ENCODE measurements at places on chromosomes 4 and X. TPM values are rescaled to one million over a fixed set of nuclear protein-coding genes. Genes with fewer than 3 reads are reported as not detected.

NPY1R gene
- total RNA-seq = 56.4 TPM

SNCA gene
- total RNA-seq = 12.6 TPM

CFAP99 gene
- total RNA-seq = not detected

CDKL5 gene
- 21.9 TPM for total RNA-seq

GAK gene
- 98.0 TPM for total RNA-seq

GPR143 gene
- total RNA-seq = 0.45 TPM

NOX1 gene
- not detected for total RNA-seq

DGAT2L6 gene
- not detected for total RNA-seq

TMEM271 gene
- not detected for total RNA-seq

PRR32 gene
- total RNA-seq = not detected

- H3K36me3 ChIP-seq = no peaks in the 10 kb centered on the region
- no peak overlapping the region for H3K4me3 ChIP-seq
- H3K27me3 ChIP-seq = no peaks in the 10 kb centered on the region
- no peaks in the 10 kb centered on the region for H3K4me1 ChIP-seq
- no peak overlapping the region for H3K27ac ChIP-seq
Observed at GRCh38 chrX:9775930-9776329, 10.3 kb upstream of the GPR143 start.

DNA sequence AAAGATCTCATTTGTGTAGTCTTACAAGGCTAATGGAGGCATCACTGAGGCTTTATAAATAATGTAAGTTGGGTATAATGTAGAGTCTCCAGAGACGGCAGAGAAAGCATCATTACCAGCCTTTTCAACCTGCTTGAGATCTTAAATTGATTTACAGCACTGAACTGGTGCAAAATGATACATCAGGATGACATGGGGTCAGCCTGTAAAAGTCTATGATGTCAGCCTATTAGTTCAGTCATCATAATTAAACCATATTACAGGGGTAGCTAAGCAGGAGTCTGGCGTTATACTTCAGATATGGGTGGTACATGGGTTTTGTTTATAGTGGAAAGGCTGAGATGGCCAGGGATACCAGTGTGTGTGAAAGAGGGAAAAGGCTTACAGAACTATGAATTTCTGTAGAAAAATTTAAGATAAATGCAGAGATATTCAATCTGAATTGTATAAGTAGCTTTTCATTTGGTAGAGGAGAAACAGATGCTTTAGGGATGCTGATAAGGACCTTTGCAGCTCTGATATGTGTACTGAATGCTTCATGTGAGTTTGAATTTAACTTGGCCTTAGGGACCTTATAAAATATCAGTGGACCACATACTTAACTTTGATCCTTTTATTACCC is 2.7 kb downstream of the SMAD1 start:
- DNase-seq = no peak
- no peaks in the 10 kb centered on the region for H3K27me3 ChIP-seq
- peaks cover 5% of the 10 kb centered on the region for H3K4me1 ChIP-seq
- no peaks in the 10 kb centered on the region for H3K36me3 ChIP-seq

DNA sequence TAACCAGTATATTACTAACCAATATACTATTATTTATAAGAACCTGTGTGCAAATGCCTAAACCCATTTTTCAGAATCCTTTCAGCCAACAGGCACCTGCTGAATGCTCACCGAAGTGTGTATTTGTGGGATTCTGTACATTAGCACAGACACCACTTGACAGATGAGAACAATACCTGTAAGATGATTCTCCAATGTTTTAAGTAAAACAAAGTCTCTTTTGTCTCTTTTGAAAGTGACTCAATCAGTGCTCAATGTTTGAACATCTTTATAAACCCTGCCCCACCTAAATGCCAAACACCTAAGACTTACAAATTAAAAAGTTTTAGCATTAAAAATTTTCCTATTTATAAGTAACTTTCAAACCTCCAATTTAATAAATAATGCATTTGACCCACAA is 763 bp downstream of the ASB9 start:
- no peak overlapping the region for H3K27ac ChIP-seq
- no peaks in the 10 kb centered on the region for H3K4me1 ChIP-seq
- H3K4me3 ChIP-seq = no peak overlapping the region
- no peaks in the 10 kb centered on the region for H3K36me3 ChIP-seq
- no peak for DNase-seq

DNA sequence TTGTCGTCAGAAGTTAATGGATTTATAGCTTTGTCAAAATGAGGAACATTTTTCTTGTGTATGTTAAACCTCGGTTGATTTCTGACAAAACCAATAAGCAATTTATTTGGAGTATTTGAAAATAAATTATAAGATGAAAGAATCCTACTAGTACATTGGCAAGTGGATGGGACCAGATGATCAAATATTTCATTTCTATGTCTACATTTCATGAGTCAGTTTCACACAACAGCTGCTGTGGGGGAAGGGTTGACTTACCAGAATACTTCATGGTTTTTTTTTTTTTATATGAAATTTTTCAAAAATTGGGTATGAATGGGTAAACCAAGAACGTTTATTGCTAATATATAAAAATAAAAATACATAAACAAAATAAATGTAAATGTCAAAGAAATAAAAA is 39.4 kb downstream of the RAPGEF2 start:
- H3K4me3 ChIP-seq = no peak overlapping the region
- no peaks in the 10 kb centered on the region for H3K27me3 ChIP-seq
- no peak for DNase-seq
- H3K27ac ChIP-seq = no peak overlapping the region
- H3K36me3 ChIP-seq = no peaks in the 10 kb centered on the region
- H3K4me1 ChIP-seq = peaks cover 2% of the 10 kb centered on the region

- no peak overlapping the region for H3K27ac ChIP-seq
- no peaks in the 10 kb centered on the region for H3K4me1 ChIP-seq
- H3K36me3 ChIP-seq = no peaks in the 10 kb centered on the region
- no peak for DNase-seq
Observed at GRCh38 chr4:45423896-45424295, 697.5 kb upstream of the GNPDA2 start.

- H3K36me3 ChIP-seq = no peaks in the 10 kb centered on the region
- H3K27ac ChIP-seq = no peak overlapping the region
- H3K4me3 ChIP-seq = no peak overlapping the region
- H3K4me1 ChIP-seq = no peaks in the 10 kb centered on the region
- DNase-seq = peak; percentile 75
Observed at GRCh38 chrX:12946838-12947544, 27.9 kb upstream of the TMSB4X start.

- H3K4me1 ChIP-seq = peaks cover 2% of the 10 kb centered on the region
- H3K4me3 ChIP-seq = no peak overlapping the region
- DNase-seq = no peak
Observed at GRCh38 chr4:165331359-165331758, 3.9 kb downstream of the MSMO1 start.

DNA sequence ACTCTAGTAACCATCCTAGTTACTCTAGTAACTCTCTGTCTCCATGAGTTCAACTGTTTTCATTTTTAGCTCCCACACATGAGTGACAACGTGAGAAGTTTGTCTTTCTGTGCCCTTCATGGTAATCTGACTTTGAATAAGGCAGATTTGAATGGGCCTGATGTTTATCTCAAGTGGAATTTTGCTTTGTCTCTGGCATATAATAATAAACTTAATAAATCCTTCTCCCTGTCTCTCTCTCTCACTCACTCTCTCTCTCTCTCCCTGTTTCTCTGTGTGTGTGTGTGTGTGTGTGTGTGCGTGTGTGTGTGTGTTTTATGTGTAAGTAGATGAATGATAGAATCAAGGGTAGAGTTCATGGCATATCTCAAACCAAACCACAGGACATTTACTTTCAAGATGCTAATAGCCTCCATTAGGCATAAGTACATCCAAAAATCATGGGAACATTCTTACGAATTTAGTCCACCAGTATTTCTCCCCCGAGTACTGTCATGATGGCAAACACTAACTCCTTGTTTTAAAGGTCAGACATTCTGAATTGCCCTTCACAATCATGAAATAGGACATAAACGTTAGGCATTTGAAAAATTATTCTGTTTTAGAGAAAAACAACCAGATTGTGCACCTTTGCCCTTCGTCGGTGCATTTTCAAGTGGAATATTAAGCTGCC is 193.1 kb downstream of the SPATA18 start:
- no peak for DNase-seq
- no peaks in the 10 kb centered on the region for H3K36me3 ChIP-seq
- H3K4me3 ChIP-seq = no peak overlapping the region
- no peak overlapping the region for H3K27ac ChIP-seq
- peaks cover 6% of the 10 kb centered on the region for H3K4me1 ChIP-seq

- H3K27me3 ChIP-seq = no peaks in the 10 kb centered on the region
- H3K36me3 ChIP-seq = no peaks in the 10 kb centered on the region
- DNase-seq = no peak
- no peak overlapping the region for H3K27ac ChIP-seq
- H3K4me1 ChIP-seq = no peaks in the 10 kb centered on the region
Observed at GRCh38 chr4:183249854-183250253, 70.2 kb downstream of the CLDN22 start.

GRCh38 chr4:152992027-152992426 is 55.9 kb downstream of the FHDC1 start:
- H3K27ac ChIP-seq = no peak overlapping the region
- H3K36me3 ChIP-seq = no peaks in the 10 kb centered on the region
- H3K4me3 ChIP-seq = no peak overlapping the region
- H3K27me3 ChIP-seq = no peaks in the 10 kb centered on the region

GRCh38 chr4:156113138-156113765 is 159.6 kb upstream of the CTSO start:
- H3K36me3 ChIP-seq = no peaks in the 10 kb centered on the region
- H3K27ac ChIP-seq = no peak overlapping the region
- no peak for DNase-seq

DNA sequence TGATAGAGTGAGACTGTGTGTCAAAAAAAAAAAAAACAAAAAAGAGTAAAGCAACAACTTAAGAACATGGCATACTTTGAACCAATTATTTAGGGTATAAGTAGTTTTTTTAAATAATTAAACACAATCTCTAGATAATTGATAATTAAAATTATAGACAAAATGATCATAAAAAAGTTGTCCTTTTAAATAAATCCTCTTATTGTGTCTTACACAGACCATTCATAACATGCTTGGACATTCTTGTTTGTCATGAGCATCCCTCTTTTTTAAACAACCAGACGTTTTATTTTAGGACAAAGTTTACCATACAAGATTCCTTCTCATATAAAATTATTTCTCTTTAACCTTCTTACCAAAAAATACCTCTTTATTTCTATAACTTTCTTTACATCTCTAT is 35.1 kb downstream of the SPCS3 start:
- no peak for DNase-seq
- no peak overlapping the region for H3K4me3 ChIP-seq
- no peaks in the 10 kb centered on the region for H3K36me3 ChIP-seq
- H3K27me3 ChIP-seq = no peaks in the 10 kb centered on the region
- H3K27ac ChIP-seq = no peak overlapping the region

GRCh38 chr4:82811392-82811791 is 12.8 kb upstream of the SCD5 start:
- no peaks in the 10 kb centered on the region for H3K27me3 ChIP-seq
- H3K4me3 ChIP-seq = no peak overlapping the region
- H3K4me1 ChIP-seq = no peaks in the 10 kb centered on the region
- no peak overlapping the region for H3K27ac ChIP-seq
- peaks cover 2% of the 10 kb centered on the region for H3K36me3 ChIP-seq

GRCh38 chr4:154720123-154720522 is 23.7 kb upstream of the LRAT start:
- H3K27me3 ChIP-seq = no peaks in the 10 kb centered on the region
- no peaks in the 10 kb centered on the region for H3K36me3 ChIP-seq
- H3K4me1 ChIP-seq = no peaks in the 10 kb centered on the region
- no peak for DNase-seq

DNA sequence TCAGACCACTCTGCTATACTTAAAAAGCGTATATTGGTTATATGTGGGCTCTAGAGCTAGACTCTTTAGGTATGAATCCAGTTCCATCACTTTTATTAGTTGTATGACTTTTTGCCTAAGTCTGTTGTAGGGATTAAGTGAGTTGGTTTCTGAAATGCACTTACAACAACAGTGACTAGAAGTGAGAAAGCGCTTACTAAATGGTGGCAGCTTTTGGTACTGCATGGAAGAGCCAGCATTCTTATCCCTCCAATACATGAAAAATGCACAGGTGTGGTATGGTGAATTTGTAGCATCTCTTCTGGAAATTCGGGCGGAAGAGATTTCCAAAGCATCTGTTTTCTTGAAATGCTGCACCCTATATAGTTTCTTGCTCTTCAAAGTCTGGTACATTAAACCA is 117.1 kb downstream of the SPANXA1 start:
- H3K27ac ChIP-seq = no peak overlapping the region
- DNase-seq = no peak
- no peaks in the 10 kb centered on the region for H3K36me3 ChIP-seq
- H3K4me1 ChIP-seq = peaks cover 2% of the 10 kb centered on the region
- no peaks in the 10 kb centered on the region for H3K27me3 ChIP-seq

GRCh38 chr4:159685340-159686092 is 582.6 kb downstream of the RAPGEF2 start:
- H3K27me3 ChIP-seq = no peaks in the 10 kb centered on the region
- no peak overlapping the region for H3K4me3 ChIP-seq
- H3K36me3 ChIP-seq = no peaks in the 10 kb centered on the region
- H3K27ac ChIP-seq = no peak overlapping the region

DNA sequence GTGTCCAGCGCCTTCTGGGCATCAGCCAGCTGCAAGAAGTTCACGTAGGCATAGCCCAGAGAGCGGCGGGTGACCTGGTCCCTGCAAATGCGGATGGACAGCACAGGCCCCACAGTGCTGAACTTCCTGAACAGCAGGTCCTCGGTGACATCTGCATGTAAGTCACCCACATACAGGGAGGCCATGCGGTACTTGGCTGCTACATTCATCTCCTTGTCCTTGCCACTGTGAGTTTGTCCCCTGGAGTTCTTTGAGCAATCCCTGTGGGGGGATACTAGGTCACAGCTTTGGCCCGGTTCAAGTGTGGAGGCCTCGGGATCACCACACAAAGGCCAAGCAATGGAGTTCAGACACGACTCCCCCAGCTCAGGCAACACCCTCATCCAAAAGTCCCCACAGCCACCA is 776 bp downstream of the PABPC4L start:
- no peaks in the 10 kb centered on the region for H3K4me1 ChIP-seq
- no peaks in the 10 kb centered on the region for H3K27me3 ChIP-seq
- peak; percentile 53 for DNase-seq
- H3K27ac ChIP-seq = no peak overlapping the region
- H3K36me3 ChIP-seq = no peaks in the 10 kb centered on the region
- H3K4me3 ChIP-seq = peak overlapping the region; percentile 64

DNA sequence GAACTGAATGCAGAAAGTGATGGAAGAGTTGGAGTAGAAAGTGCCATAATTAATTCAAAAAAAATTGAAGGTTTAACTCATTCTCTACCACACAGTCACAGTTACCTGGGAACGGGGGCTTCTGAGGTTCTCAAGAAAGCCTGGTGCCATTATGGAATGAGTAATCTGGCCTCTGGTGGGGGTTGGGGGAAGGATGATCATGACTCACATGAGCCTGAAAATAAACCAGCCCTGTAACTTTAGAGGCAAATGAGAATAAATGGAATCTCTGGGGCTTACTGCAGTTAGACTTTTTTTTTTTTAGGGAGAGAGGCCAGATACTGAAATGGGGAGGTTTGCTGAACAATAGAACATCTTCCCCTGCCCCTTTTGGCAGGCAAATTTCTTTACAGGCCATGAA is 55.3 kb downstream of the SOD3 start:
- no peaks in the 10 kb centered on the region for H3K27me3 ChIP-seq
- H3K4me3 ChIP-seq = no peak overlapping the region
- H3K4me1 ChIP-seq = peaks cover 21% of the 10 kb centered on the region
- peak overlapping the region; percentile 82 for H3K27ac ChIP-seq

All from aorta (tissue), 5 donors.